ENCODE measurements at places on chromosomes 6 and 20.
A peak's percentile ranks its signal among the peaks of the same experiment; 100 is the strongest.

GRCh38 chr6:44627091-44627882 lies 239.8 kb downstream of the CDC5L start:
- DNase-seq = no peak

DNA sequence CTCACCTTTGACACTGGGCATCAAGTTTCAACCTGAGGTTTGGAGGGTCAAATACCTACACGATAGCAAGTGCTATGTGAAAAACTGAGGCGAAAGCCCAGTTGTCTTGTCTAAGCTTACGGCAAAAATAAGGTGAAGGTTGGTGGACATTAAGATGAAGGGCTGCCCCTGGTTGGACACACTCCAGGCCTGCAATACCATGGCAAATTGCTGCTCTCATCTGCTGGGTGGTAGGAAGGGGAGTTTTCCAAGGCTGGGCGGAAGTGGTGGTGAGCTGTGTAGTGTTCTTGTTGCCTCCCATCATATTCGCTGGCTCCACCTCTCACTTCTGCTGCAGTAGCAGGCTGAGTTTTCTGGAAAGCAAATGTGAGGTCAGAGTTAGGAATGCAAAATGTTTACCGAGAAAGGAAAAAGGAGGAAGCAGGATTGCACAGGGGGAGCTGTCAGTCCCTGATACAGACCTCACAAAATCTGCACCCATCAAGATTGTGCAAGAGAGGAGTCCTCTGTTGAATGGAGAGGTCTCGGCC lies 33.7 kb downstream of the SCP2D1 start:
- no peak for DNase-seq

- no peak for DNase-seq
Measured at GRCh38 chr6:105745464-105746129, 340.5 kb upstream of the PRDM1 start.

GRCh38 chr20:11473983-11474382 lies 443.7 kb upstream of the BTBD3 start:
- no peak for DNase-seq

DNA sequence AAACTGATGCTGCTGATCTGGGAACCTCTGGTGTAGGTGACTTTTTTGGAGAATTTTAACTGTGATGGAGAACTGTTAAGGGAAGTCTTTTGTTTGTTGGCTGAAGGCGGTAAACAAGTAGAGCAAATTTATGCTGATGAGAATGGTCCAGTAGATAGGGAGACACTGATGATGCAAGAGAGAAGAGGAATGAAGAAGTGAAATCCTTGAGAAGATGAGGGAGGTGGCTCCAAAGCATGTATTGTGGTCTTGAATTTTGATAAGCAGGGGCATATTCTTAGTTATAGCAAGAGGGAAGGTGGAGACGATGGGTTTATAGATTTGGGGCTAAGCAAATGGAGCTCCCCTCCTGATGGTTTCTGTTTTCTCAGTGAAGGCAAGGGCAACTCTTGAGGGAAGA lies 22.0 kb downstream of the MAPK14 start:
- DNase-seq = no peak

DNA sequence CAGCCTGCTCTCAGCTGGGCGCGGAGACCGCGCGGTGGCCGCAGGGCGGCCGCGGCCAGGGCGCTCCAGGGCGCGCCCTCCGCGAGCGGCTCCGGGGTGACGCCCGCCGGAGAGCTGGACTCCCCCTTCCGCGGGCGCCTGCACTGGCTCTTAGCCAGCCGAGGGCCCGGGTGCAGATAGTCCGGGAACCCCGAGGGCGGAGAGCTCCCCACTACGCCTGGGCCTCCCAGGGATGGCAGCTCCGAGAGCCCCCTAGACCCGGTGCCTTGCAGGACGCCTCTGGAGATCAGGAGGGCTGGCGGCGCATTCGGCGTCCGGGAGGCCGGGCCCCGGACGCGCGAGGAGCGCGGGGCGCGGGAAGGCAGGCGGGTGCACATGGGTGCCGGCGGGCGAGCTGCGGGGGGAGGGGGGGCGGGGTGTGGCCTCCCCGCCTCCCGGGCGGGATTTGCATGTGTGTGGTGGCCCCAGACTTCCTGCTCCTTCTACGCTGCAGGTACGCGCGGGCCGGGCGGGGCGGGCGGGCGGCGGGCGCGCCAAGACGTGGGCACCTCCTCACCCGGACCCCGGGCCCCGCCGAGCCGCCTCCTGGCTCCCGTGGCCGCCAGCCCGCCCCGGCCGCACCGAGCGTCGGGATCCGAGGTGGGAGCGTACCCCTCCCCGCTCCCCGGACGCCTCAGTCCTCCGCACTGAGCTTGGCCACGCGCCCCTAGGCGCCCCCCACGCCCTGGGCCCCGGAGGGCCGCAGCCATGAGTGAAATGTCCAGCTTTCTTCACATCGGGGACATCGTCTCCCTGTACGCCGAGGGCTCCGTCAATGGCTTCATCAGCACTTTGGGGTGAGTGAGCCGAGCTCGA lies at the start of gene ITPR3:
Gene ITPR3 (plus strand): TSS at position 467 of the 855 bp plus-strand sequence. CDS start 281 bp downstream, at position 748.
- DNase-seq = peak; percentile 71

- DNase-seq = no peak
Measured at GRCh38 chr6:15804164-15805154, 141.6 kb upstream of the DTNBP1 start.

GRCh38 chr6:64010010-64010409 lies 374.4 kb downstream of the PHF3 start:
- DNase-seq = no peak

- DNase-seq = no peak
Measured at GRCh38 chr6:105452376-105452775, 49.5 kb upstream of the PREP start.

DNA sequence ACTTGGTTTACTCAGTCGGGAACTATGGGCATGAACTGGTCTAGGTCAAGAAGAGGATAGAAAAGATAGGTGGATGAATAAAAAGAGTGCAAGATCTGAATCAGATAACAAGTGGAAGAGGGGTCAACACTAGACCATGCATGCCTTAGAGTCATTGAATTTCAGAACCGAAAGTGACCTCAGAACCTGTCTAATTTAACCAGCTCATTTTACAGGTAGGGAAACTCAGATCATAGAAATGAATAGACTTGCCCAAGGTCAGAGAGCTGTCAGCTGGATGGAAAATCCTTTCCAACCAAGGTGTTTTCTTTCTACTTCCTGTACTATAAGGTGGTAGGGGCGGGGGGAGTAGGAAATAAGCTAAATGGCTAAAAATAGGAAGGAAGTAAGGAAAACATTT lies 121.4 kb upstream of the ADGRF1 start:
- no peak for DNase-seq

- no peak for DNase-seq
Measured at GRCh38 chr6:47631269-47631772, 67.1 kb upstream of the ADGRF4 start.

- DNase-seq = no peak
Measured at GRCh38 chr6:18359237-18359885, 27.8 kb upstream of the RNF144B start.

DNA sequence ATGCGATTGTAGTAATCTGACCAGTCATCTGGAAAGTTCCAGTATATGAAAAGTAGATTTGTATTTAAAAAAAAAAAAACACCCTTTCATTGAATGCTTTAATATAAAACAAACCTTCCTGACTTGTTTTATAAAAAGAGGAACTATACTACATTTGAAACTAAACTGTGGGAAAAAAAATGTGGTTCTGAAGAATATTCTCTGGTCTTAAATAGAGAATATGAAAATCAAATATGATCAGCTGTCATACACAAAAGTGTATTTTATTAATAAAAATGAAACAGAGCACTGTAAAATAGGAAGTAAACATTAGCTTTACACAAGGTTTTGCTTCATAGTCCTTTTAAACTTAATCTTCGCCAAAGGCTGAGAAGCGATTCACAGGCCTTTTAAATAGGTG lies 25.3 kb upstream of the CD83 start:
- DNase-seq = no peak

DNA sequence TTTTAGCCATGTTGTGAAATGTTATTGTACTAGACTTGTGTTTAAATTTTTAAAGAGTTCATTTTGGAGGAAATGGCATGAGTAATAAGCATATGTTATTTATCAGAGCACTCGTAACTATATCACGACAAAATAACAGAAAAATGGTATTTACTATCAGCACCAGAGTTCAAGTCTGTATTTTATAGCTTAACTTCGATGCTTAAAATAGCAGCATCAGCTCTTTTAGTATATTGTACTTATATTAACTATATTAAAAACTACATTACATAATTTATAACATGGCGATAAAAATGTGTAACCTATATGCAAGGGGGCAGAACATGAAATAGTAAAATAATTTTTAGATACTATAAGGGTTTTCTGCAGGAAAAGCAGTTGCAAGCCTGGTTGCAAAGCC lies 52.9 kb downstream of the ABRACL start:
- DNase-seq = no peak

GRCh38 chr6:68633281-68633971 lies 1.7 kb upstream of the ADGRB3 start:
- DNase-seq = no peak

- DNase-seq = no peak
Measured at GRCh38 chr6:3654898-3655297, 96.6 kb downstream of the PXDC1 start.

- DNase-seq = no peak
Measured at GRCh38 chr20:62469352-62469751, 6.4 kb downstream of the GATA5 start.

GRCh38 chr20:53921443-53921973 lies 148.9 kb downstream of the BCAS1 start:
- no peak for DNase-seq

- DNase-seq = no peak
Measured at GRCh38 chr6:121584586-121585369, 149.3 kb downstream of the GJA1 start.

DNA sequence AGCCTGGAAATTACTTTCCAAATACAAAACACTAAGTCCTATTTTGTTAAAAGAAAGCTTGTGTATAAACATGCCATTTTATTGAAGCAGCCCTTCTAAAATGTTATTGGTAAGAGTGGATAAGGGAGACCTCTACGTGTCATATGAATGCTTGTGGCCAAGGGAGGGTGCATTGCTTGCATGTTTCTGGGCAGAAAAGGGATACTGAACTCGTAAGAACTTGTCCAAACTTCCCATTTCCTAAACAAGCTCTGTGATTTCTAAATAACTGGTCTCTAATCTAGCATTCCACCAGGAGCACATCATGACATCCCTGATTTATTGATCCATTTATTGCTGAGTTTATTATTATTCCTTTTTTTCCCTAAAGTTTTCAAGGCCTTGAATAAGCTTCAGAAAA lies 474.1 kb downstream of the CD109 start:
- DNase-seq = no peak

DNA sequence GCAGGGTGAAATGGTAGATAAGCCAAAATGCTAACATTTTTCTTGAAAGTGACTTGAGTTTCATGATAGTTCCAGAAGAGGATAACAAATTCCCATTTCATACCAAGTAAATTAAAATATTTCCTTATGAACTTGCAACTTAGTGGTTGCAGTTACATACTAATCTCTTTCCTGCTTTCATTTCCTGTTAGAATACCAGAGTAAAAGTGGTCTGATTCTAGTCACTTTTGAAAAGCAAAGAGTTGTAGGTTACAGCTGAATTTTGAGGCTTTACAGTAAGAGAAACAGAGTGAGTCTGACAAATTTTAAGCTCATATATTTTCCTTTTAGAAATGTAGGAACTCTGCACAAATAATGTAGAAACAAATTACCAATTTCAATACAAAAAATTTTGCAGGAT lies 117.4 kb downstream of the ZFAND3 start:
- no peak for DNase-seq

DNA sequence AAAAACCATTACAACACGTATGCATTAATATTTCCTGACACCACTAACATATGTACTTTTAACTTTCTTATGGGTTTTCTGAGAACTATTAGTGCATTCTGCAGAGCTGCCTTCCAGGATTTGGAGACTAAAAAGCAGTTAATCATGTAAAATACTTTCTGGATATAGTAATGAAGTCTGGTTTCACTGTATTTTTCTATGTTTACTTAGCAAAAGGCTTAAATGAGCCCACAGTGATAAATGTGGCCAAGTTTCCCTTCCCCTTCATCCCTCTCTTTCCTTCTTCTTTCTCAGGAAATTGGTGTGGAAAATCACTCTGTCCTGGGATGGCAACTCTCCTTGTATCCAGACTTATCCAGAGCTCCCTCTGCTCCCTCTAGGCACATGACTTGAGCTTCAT lies 29.7 kb upstream of the ENPP1 start:
- no peak for DNase-seq

DNA sequence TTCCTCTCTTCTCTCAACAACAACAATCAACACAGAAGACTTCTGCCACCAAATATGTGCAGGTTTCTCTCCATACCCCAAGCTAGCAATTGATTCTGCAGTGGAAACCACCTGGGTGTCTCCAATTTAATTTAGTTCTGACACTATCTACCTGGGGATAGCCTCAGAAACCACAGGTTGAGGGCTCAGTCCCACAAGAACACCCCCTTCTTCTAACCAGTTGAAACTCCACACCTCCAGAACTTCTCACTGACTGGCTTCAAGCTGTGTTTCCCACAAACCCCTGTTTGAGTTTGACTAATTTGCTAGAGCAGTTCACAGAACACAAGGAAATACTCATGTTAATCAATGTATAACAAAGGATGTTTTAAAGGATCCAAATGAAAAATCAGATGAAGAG lies 52.5 kb upstream of the SPTLC3 start:
- DNase-seq = no peak

- DNase-seq = no peak
Measured at GRCh38 chr6:117267054-117267347, 1.6 kb downstream of the VGLL2 start.

- no peak for DNase-seq
Measured at GRCh38 chr20:49986049-49986448, 3.3 kb downstream of the SNAI1 start.

DNA sequence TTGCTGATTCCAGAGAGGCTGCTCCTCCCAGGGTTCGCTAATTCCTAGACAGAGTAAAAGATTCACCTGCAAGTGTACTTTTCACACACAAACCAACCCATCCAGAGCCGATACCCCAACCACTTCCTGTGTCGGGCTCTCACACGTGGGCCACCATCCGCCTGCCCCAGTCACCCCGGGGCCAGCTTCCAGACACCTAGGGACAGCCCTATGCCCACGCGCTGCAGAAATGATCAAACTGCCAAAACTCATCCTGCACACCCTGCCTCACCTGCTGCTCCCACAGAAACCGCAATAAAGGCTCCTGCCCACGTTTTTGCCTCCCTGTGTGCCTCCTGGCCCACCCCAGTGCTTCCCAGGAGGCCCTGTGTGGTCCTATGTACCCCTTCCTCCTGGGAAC lies 59.5 kb downstream of the PSMG4 start:
- DNase-seq = no peak

- no peak for DNase-seq
Measured at GRCh38 chr20:54345301-54345724, 130.1 kb upstream of the DOK5 start.
